ENCODE measurements at places on chromosomes 5 and 9.

DNA sequence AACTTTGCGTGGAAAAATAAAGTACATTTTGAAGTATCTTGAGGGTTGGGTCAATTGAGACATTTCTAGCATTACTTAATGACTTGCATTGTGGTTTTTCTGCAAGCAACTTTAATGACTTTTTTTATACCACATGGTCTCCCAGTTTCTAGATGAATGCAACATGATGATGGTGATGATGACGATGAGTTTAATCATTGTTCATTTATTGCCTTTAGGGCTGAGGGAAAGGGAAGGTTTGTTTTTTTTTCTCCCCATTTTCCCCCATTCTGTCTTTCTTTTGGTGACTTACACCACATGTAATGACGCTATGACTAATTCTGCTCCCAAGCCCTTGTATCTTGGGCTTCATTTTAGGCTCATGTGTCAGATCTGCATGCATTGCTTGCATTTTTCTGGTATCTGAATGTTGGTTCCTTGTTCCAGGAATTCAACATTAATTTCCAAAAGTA, 57.7 kb upstream of the NXNL2 start:
- no peak for DNase-seq

DNA sequence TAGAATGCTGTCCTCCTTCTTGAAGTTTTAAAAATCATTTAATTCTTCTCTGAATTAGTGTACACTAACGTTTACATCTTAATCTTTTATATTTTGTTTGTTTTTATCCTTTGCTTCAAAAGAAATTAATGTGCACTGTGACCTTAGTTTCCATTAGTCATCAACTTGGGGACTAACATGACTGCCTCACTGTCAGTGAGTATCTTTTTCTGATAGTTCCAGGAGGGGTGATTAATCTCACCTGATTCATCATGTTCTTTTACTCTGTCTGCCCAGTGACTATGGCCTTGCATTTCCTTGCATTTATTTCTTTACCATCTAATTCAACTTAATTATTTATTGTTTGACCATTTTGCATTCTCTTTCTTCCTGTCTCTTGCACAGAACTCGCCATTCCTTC, 33.4 kb upstream of the NR3C1 start:
- DNase-seq, result no peak

- peak; percentile 56 for DNase-seq
Measured at GRCh38 chr9:93059011-93059714, 662 bp downstream of the SUSD3 start.

DNA sequence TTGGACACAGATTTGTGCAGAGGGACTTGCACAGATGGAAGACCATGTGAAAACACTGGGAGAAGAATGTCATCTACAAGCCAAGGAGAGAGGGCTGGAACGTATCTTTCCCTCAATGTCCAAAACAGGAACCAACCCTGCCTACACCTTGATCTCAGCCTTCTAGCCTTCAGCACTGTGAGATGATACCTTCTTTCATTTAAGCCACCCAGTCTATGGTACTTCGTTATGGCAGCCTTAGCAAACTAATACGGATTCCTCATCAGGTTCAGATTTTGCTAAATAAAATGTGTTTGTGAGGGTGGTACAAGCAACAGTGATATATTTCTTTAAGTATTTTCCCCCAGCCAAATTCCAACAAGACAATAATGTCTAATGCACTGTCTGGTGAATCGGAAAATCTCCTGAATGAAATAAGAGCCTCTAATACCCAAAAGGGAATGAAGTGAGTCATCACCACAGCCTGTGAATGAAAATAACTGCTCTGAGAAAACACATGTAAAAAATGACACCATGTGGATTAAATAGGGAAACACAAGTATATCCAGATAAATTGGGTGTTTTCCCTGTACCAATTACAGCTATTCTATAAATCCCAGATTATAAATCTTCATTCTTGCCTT, 182.8 kb upstream of the TARS1 start:
- DNase-seq, result no peak

- no peak for DNase-seq
Measured at GRCh38 chr5:113574417-113574816, 60.9 kb downstream of the YTHDC2 start.

DNA sequence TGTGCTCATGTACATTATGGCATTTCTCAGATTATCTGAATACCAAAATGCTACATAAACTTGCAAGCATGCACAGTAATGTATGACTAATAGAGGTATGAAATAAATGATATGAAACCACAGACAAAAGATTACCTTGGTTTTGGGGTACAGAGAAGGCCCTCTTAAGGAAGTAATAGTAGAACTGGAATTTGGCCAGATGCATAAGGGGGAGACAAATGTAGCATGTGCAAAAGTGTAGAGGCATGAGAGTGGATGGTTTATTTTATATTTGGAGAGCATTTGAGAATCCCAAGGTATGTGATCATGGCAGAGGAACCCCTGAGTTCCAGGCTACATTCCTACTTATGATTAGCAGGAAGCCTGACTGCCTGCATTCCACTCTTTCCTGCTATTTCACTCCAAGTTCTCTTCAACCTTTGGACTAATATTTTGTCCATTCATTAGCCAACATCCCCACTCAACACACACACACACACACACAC, 74.2 kb downstream of the MAMDC2 start:
- no peak for DNase-seq

GRCh38 chr5:129094924-129095899, 663 bp downstream of the ISOC1 start:
- DNase-seq, result no peak

- DNase-seq, result no peak
Measured at GRCh38 chr5:170424629-170425028, 35.5 kb upstream of the KCNMB1 start.

- no peak for DNase-seq
Measured at GRCh38 chr5:120991569-120991968, 527.5 kb downstream of the PRR16 start.

DNA sequence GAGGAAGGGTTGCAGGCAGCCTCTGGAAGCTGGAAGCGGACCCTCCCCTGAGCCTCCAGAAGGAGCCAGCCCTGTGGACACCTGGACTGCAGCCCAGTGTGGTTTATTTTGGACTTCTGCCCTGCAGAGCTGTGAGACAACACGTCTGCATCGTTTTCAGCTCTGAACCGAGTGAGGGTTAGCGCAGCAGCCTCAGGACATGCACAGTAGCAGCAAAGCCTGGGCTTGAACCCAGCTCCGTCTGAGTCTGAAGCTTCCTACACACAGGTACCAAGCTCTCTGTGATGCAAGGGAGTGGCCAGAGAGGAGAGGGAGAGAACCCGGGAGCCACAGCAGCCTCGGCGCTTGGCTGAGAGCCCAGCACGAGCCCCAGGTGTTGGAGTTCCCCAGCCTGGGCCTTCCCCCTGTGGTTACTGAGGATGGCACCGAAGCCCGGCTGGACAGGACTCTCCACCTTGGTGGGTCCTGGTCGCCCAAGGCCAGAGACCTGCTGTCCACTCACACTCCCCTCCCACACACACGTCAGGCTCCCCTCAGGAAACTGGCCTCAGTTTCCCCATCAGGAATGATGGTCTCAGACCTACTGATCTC, 128.2 kb downstream of the OLFM1 start:
- no peak for DNase-seq

- no peak for DNase-seq
Measured at GRCh38 chr5:15687401-15687800, 187.4 kb downstream of the FBXL7 start.

- no peak for DNase-seq
Measured at GRCh38 chr9:69188975-69189374, 14.9 kb downstream of the TJP2 start.

- no peak for DNase-seq
Measured at GRCh38 chr5:145562931-145563330, 272.2 kb downstream of the PRELID2 start.

DNA sequence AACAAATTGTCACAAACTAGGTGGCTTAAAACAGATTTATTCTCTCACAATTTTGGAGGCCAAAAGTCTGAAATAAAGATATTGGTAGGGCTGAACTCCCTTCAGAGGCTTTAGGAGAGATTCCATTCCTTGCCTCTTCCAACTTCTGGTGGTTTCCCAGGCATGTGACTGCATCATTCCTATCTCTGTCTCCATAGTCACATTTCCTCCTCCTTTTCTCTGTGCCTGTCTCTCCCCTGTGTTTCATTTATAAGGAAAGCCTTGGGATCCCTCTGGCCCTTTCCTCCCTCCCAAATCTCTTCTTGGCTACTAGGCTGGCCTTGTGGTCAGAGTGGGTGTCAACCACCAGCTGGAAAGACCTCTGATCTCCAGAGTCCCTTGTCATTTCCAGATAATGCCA, 78.2 kb downstream of the SNX18 start:
- no peak for DNase-seq

DNA sequence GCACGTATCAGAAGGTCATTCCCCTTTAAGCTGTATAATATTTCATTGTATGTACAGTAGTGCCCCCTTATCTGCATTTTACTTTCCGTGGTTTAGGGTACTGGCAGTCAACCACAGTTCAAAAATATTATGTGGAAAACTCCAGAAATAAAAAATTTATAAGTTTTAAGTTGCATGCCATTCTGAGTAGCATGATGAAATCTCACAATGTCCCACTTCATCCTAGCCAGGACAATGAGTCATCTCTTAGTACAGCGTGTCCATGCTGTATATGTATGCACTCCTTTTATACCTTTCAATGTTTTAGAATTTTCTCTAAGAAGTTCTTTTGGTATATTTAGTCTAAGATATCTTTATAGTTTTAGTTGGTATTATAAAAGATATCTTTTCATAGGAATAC, 115.0 kb upstream of the HAND1 start:
- no peak for DNase-seq

DNA sequence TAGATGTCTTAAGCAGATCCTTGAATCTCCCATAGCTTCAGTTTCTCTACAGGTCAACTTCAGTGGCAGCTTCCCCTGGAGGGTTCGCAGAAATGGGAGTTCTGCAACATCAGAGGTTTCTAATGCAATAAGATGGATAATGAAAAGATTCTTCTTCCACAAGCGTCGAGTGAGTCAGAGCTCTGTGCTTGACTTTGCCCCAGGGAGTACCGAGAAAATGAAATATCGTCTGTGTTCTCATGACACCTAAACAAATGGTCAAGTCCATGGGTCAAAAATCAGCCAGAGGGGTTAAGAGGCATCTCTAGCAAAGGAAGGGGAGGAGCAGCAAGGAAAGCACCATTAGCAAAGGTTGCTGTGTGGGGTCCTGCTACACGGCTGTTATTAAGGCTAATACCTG, 3.2 kb upstream of the ADRA1B start:
- DNase-seq, result no peak

- DNase-seq, result no peak
Measured at GRCh38 chr5:12242950-12243888, 339.0 kb upstream of the CTNND2 start.

DNA sequence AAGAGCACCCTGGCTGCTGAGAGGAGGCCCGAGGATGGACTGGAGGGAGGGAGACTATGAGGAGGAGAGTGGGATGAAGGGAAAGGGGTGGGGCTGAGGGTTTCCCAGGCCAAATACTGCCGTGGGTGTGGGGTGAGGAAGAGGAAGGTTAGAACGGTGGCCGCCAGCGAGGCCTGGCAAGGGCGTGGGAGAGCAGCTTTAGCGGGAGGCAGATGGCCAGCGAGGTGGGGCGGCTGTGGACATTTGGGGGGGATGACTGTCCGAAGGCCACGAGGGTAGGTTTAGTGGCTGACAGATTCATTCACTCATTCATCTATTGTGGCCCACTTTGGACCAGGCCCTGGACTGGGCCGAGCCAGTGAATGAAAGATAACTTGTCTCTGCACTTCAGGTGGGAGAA, 47.8 kb upstream of the NEURL1B start:
- no peak for DNase-seq

- no peak for DNase-seq
Measured at GRCh38 chr5:134873494-134873893, 677 bp upstream of the TXNDC15 start.

- DNase-seq, result no peak
Measured at GRCh38 chr5:69230181-69230580, 4.5 kb upstream of the CDK7 start.

DNA sequence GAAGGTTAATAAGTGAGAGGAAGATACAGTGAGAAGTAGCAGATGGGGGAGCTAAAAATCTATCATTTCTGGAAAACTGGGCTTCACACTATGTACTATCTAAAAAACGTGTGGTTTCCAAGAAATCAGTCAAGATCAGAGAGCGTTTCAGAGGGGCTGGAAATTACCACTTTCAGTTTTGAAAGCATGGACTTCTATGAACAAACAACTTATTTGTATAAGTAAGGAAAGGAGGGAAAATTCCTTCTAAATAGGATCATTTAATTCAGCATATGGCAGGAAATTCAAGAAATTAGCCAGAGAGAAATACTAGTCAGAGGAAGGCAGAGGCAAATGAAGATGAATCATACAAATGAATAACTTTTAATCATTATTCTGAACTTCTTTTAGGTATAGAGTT, 11.3 kb downstream of the TNC start:
- no peak for DNase-seq

All from activated T-cell treated with anti-CD3 and anti-CD28 coated beads, Interleukin-2, amount 50 U/mL, for 1 hour (primary cell).